ENCODE measurements at places on chromosomes 6 and 20. TPM values are rescaled to one million over a fixed set of nuclear protein-coding genes. Genes with fewer than 3 reads are reported as not detected.

The CYP21A2 gene
- 1.1 TPM for polyA plus RNA-seq

- DNase-seq = no peak
Measured at GRCh38 chr6:25174678-25175077, 104.5 kb upstream of the CARMIL1 start.

DNA sequence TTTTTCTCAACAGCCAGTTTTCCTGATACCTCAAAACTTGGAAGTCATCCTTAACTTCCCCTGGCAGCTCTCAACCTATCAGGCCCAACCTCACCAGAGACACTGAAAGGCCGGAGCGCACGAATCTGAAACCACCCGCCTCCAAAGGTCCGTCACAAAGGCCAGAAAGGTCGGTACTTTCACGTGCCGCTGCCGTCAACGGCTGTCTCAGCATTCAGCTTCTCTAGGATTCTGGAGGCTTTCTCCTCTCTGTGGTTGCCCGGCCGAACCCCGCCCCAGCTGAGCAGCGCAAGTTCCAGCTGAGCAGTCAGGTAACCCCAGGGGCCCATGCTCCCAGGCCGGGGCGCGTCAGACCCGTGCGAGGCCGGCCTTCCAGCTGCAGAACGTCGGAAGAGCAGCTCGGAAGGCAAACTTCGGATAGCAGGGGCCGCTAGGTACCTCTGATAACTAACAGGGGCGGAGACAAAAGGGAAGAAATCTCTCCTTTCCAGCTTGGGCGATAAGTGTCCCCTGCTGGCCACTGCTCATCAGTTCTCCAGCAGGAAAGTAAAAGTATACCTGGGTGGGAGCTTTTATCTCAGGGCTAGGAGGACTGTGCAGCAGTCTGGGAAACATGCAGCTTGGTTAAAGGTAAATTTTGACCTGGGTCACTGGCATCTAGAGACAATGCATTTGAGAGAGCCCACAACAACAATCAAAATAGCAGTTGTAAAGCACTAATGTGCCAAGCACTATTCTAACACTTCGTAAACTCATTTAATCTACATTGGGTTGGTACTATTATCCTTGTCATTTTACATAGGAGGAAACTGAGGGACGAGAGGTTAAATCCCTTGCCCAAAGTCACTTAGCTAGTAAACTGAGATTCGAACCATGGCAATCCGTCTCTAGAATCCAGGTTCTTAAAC is 16.1 kb downstream of the ZSCAN12 start:
- peak; percentile 81 for DNase-seq

DNA sequence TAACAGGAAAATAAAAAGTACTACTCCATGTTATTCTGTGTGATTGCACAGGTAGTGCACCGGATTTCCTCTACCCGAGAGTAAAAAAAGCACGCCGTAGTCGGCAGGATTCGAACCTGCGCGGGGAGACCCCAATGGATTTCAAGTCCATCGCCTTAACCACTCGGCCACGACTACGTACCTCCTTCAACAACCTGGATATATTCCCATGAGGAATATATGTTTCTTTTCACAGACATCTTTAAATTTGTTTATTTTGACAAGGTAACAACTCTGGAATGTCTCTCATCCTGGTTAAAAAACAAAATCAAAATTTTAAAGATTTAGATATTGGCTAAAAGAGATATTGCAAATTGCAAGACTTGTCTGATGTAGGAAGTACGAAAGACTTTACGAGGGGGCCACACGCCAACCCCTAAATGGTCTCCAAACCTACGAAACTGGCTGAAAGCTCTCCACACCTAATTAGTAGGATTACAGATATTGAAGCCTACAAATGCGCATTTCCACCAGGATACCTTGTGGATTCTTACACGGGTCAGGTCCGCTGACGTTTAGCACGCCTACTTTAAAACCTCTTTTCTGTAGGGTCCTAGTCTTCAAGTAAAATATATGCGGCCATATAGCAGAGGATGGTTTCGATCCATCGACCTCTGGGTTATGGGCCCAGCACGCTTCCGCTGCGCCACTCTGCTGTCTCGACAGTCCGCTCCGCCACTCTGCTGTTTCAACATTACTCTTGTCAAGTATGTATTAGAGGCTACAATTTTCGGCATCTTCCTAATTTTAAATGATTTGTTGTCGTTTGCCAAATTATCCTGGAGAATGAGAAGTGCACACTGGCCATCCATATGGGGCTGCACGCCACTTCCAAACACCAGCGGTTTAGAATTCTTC is 52.2 kb upstream of the BTN3A2 start:
- DNase-seq = no peak

DNA sequence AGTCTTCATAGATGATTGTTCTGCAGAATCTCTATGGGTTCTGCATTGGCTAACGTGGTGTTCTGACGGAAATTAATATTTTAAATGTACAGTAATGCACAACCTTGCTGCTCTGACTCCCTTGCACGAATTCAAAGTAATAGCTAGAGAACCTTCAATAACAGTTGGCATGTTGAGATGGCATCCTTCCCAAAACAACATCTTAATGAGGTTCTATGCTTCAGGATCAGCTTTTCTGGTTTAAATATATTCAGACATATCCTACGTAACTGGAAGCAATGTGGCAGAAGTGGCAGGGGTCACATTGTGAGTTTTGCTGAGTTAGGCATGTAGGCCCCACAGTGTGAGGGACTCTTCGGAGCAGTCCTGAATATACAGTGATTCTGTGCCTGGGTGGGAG is 25.7 kb downstream of the DSE start:
- no peak for DNase-seq

GRCh38 chr6:157990321-157991066 is 8.8 kb downstream of the SYNJ2 start:
- DNase-seq = no peak

DNA sequence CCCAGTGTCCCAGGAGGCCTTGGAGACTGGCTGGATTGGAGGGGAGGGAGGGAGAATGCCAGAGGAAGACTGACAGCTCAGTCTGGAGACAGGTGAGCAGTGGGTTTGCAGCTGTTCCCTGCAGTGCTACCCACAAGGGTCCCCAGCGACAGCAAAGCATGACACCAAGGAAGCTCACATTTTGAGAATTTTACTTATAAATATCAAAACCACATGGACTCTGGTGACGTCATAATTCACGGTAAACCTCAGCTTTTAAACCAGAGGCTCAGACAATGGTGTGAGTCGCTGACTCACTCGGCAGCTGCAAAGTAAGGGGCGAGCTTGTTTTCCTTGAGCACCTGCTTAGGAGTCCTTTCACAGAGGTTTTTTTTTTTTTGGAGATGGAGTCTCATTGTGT is 65.2 kb downstream of the THBS2 start:
- DNase-seq = no peak

GRCh38 chr6:7726416-7727085 is 652 bp downstream of the BMP6 start:
- no peak for DNase-seq

GRCh38 chr6:15879371-15880261 is 216.8 kb upstream of the DTNBP1 start:
- peak; percentile 50 for DNase-seq

Measured in left renal pelvis (tissue), 4 donors.